ENCODE measurements at places on chromosomes 12 and 14.

GRCh38 chr14:73661872-73662271 is 17.1 kb downstream of the DNAL1 start:
- DNase-seq, result no peak

DNA sequence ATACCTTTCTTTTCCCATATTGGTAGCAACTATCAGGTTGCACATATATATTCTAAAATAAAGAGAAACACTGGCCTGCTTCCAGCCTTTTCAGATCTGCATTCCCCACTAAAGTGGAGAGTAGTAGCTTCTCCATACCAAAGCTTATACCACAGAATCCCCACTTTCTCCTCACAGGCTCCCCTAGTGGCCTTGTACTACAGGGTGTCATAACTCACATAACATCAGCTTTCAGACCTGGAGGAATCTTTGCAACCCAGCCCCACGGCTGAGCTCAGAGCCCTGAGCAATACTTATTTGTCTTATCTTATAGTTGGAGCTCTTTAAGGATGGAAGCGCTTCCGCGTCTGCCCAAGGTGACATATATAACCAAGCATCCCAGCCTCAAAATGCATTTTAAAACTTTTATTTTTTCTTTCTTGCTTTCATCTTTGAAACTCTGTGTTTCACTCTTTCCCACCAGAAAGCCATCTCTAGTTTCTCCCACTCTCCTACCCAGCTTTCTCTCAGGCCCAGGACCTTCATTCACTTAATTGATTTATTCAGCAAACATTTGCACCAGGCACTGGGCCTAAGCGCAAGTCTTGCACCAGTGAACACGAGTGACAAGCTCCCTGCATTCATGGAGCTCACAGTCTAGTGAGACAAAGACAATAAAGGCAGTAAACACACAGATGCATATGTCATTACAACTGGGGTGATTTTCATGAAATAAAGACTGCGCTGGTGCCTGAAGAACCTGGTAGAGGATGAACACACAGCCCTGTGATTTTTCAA is 254.7 kb downstream of the IPO8 start:
- no peak for DNase-seq

DNA sequence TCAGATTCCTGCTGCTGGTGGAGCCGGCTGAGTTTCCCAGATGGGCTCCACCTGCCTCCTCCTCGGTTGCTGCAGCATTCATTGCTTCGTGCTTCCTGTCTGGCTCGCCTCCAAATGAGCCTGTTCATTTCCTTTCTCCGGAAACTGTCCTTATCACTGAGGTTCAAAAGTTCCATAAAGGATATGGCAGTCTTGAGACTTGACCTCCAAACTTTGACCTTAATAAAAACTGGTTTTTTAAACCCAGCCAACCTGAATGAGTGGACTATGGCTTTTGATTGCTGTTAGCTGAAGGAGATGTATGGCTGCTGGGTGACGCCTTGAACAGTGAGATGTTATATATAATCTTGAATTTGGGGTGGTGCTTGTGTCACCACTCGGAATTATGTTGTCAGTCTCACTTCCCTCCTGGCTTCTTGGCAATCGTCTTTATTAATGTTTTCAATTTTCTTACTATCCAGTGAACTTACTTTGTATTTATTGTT is 62.7 kb downstream of the RASSF3 start:
- no peak for DNase-seq

GRCh38 chr14:100419856-100420255 is 96.7 kb downstream of the SLC25A47 start:
- DNase-seq, result no peak

- DNase-seq, result no peak
These were observed 210.6 kb upstream of the NOVA1 start for GRCh38 chr14:26808407-26808806.

DNA sequence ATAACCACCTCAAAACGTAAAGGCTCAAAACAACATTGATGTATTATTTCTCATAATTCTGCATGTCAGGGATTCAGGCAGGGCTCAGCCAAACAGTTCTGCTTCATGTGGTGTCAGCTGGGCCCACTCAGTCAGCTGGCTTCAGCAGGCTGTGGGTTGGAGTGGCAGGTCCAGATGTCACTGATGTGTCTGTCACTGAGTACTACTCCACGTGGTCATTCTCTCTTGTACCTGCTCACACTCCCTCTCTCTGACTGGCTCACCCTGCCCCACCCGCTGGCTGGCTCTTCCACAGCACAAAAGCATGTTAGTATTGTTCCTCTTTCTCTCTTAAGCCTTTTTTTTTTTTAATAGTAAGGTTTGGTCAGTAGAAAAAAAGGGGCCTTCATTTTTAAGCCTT is 182.4 kb downstream of the DICER1 start:
- no peak for DNase-seq

DNA sequence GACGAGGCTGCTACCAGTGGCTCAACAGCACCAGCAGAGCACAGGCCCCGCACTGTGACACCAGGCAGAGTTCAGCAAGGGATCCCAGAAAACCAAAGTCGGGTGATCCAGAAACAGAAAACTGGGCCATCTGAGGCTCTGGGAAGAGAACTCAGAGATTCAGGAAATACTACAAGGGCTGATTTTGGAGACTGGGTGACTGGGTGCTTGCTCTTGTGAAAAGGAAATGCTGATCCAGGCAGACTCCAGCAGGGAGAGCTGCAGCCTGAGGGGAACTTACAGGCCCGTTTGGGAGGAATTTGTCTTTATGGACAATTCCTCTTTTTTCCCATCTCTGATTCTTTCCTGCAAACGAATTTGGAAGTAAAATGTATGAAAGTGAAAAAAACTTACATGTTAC is 28.2 kb downstream of the FOXN3 start:
- no peak for DNase-seq

- no peak for DNase-seq
These were observed 55.2 kb downstream of the PDE3A start for GRCh38 chr12:20423557-20423956.

DNA sequence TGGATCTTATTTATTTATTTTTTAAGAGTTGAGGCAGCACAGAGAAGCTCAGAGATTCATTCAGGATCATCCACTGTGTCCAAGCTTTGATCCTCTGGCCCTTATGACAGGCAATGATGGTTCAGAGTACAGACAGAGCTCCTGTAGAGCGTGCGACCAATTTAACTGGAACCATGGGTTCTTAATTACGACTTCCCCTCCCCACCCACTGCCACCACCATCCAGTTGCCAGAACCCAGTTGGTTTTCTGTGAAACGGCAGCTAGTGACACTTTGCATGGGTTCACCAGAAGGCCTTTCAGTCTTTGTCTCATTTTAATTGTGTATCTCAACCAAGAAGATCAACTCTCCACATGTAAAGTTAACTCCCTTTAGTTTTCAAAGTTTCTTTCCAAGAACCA is 478.2 kb downstream of the ZFP36L1 start:
- DNase-seq, result no peak

All from T1000 (cell line).